ENCODE measurements at places on chromosomes 5 and 9.

DNA sequence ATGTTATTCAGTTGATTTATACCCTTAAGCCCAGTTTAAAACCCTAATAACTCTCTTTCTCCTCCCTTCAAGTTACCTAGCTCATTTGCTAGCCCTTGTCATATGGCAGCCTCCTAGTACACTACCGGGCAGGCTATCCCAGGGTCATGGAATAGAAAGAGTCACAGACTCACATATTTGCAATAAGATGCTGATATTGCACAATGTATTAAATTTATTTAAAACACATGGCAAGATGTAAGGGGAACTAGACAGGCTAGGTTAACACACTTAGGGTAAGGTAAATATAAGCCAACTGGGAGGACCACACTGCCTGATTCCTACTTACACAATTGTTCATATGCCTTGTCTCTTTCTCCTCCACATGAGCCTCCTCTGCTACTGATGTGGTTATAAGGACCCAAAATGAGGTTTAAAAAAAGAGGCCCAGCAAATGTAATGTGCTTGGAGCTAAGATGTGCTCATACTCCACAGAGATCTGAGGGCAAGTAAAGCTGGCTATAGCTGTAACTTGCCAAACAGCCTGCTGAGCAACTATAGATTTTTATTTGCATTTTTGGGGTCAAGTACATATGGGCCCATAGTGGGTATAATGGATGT, 130.0 kb downstream of the ENC1 start:
- DNase-seq, result no peak

DNA sequence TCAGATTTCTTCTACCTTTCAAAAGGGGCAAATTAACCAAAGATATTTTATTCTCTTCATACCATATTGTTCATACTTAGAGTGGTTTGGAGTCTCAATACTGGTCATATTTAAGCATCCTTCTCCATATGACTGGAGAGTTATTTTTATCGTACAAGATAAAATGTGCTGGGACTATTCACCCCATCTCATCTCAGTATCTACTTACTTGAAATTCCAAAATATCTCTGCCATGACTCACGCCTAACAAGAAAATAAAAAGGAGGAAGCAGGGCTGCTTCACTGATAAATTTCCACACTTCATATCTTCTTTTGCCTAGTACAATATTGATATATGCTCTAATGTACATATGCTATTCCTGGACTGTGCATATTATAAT, 277.9 kb upstream of the CDH9 start:
- no peak for DNase-seq

DNA sequence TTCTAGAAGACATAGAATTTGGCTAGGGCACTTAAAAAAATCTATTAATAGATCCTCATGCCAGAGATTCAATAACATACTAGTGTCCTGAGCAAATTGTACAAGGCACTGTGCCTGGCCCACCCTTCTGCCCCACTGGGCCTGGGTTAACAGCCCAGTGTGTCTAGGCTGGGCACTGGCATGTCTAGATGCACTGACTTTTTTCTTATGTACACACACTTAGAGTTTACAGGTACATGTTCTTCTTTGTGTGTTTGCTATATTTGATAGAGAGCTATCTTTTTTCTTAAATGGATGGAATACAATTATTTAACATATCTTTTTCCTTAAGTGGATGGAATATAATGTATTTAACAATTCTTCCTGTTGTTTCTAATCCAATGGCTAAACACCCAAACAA, 241.5 kb downstream of the AUH start:
- DNase-seq, result no peak

GRCh38 chr5:14598225-14598624, 16.6 kb downstream of the OTULINL start:
- no peak for DNase-seq

GRCh38 chr5:179749857-179750508, 17.4 kb downstream of the MAML1 start:
- DNase-seq, result no peak

DNA sequence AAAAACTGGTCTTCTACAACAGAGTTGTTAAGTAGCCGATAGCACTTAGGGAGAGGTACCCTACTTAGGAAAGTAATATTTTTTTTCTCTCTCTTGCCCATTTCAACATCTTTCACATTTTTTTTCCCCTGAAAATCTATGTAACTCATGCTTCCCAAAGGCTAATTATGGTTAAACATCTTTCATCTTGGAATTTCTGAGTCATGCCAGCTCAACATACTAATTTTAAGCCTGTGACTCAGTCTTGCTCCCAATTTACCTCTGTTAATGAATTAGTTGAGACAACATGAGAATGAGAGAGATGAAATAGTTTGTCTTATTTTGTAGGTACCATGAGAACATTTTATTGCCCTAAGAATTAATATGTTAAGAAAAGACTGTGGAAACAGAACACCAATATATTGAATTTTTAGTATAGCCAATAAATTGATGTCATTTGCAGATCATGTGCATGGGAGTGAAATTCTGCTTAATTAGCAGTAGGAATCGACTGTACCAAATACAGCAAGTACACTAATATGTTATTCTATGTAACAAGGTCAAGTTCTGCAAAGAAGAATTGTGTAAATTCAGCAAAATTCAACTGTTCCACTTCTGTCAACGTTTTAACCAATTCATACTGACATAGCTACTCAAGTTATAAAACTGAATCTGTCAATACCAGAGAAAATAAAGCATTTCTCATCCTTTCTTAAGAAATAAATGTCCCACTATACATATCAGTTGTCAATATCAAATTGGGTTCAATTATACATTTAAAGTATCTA, 550.0 kb downstream of the PTPRD start:
- DNase-seq, result no peak

GRCh38 chr9:35856882-35857281, 13.3 kb downstream of the OR13J1 start:
- no peak for DNase-seq
